Activated CD8-positive, alpha-beta memory T cell treated with anti-CD3 and anti-CD28 coated beads for 4 hours (primary cell): ENCODE measurements at places on chromosomes 11 and 22.

- DNase-seq, result no peak
Observed at GRCh38 chr11:17791144-17791543, 56.6 kb downstream of the KCNC1 start.

DNA sequence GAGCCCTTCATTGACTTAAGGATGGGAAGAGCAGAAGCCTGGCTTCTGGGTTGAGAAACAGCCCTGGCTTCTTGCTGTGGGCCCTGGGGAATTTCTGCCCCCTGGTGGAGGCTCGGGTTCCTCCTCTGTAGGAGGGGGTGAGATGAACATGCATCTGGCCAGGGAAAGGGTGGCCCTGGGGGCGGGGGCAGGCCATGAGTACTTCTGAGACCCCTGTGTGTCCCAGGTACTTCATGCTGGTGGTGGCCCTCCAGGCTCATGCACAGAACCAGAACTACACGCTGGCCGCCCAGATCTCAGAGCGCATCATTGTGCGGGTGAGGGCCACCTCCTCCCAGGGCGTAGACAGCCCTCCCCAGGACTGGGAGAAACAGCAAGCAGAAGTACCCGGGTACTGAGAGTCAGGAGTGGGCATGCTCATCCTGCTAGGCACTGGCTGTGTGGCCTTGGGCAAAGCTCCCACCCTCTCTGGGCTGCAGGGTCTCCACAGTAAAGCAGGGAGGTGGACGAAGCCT is 15.8 kb downstream of the TMEM258 start:
- no peak for DNase-seq

GRCh38 chr11:107741044-107741823 is 29.4 kb upstream of the SLN start:
- DNase-seq, result no peak

- no peak for DNase-seq
Observed at GRCh38 chr11:95711945-95712221, 77.7 kb downstream of the FAM76B start.

DNA sequence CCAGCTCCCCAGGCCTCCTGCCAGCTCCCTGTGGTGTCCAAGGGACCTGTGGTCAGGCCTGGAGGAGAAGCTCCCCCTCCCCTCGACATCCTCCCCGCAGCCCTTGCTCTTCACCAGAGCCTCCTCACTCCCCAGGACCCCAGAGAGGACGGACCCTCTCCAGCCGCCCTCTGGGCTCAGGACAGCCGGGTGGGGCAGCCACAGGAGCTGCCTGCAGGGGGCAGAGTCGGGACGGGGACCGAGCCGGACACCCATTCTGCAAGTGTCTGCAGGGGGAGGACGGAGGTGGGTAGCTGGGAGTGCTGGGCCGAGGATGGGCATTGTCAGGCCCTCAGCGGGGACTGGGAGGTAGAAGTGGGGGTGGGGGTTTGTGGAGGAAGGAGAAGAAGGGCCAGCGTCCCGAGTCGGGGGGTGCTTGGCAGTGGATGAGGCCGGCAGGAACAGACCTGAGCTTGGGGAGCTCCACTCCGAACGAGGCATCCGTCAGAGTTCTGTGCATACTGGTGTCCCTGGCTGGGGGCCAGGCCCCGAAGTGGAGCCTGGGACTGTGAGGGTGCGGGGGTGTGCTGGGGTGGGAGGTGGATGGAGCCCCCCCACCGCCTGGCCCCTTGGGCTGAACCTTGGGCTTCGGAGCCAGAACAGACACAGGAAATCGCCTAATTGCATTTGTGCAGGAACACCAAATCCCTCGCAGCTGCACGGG is 15.2 kb downstream of the PRR33 start:
- no peak for DNase-seq

- DNase-seq, result no peak
Observed at GRCh38 chr11:128669506-128670270, 24.2 kb upstream of the FLI1 start.

- DNase-seq, result no peak
Observed at GRCh38 chr11:40162901-40163883, 1296.3 kb downstream of the LRRC4C start.

- DNase-seq, result no peak
Observed at GRCh38 chr11:69907611-69908010, 88.4 kb upstream of the FGF3 start.

DNA sequence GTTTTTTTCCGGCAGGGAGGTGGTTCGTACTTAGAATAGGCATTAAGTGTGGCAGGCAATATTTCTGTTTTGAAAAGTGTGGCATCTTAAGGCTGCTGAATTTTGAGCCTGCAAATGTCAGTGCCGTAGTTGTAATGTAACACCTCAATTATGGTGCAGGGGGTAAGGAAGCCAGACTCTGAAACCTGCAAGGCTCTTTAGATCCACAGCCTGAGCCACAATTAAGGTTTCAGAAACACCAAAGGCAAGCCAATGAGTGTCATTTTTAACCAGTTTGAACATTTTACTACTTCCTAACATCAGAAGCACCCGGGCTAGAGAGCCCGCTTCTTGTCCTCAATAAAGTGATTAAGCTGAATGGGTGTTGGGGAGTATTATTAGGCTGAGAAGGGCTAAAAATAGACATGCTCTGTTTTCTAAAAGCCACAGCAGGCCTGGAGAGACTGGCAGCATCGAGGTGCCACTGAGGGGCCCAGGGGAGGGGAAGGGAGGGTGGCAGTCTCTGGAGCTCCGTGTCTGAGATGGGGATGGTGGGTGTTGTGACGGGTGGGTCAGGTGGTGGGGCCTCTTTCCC is 113.4 kb downstream of the ZBTB16 start:
- DNase-seq, result no peak

GRCh38 chr11:83448686-83449085 is 162.5 kb upstream of the CCDC90B start:
- DNase-seq, result no peak

DNA sequence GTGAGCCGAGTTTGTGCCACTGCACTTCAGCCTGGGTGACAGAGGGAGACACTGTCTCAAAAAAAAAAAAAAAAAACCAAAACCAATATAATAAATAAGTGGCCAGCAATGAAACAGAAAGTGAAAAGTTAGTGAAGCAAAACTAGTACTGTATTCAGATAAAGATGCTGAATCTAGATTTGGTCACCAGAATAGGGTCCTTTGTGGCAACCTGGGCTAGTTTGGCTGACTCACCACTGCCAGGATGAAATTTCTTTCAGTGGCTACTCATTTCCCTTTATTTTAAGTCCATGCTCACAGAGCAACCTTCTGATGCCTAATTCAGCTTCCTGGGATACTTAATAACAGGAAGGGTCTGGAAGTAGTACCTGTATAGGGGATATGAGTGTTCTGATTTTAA is 26.0 kb downstream of the LIMK2 start:
- no peak for DNase-seq

- no peak for DNase-seq
Observed at GRCh38 chr11:35016916-35017315, 100.5 kb downstream of the PDHX start.

GRCh38 chr11:47389577-47390421 is 11.5 kb upstream of the SPI1 start:
- DNase-seq, result no peak

DNA sequence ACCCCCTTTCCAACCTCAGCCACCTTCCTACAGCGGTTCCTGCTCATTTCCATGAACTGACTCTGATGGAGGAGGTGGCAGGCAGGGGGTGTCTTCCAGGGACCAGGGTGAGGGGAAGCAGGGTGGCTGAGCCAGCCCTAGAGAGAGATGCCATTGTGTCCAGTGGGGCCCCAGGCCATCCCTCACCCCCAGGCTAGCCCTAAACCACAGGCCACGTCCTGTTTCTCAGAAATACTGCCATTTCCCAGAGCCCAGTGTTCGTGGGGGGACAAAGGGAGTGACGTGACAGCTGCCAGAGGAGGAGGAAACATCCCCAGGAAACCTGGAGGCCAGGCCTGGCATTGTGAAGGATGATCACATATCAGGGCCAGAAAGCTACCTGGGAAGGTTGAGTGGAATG is 39.5 kb downstream of the CHRDL2 start:
- no peak for DNase-seq

GRCh38 chr11:95943546-95943945 is 19.6 kb upstream of the MTMR2 start:
- DNase-seq, result no peak

- DNase-seq, result no peak
Observed at GRCh38 chr11:68472778-68473177, 12.2 kb downstream of the PPP6R3 start.

GRCh38 chr22:42281706-42282251 is 11.3 kb upstream of the TCF20 start:
- DNase-seq, result no peak

GRCh38 chr11:66912911-66913310 is 45.3 kb downstream of the PC start:
- DNase-seq, result no peak

- no peak for DNase-seq
Observed at GRCh38 chr11:19294444-19294843, 53.7 kb upstream of the E2F8 start.
